Mesothelial cell of epicardium (in vitro differentiated cells): ENCODE measurements at places on chromosomes 6 and 20. TPM values are rescaled to one million over a fixed set of nuclear protein-coding genes. Genes with fewer than 3 reads are reported as not detected.

DNA sequence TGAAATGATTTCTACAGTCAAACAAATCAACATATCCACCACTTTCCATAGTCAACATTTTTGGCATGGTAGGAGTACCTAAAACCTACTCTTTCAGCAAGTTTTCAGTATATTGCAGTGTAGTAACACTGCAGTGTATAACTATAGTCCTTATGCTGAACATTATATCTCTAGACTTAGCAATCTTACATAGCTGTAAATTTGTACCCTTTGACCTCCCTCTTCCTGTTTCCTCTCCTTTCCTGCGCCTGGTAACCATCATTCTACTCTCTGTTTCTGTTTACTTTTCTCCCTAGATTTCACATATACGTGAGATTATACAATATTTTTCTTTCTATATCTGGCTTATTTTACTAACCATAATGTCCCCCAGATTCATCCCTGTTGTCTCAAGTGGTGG, 40.2 kb downstream of the SMAP1 start:
- no peak for DNase-seq

DNA sequence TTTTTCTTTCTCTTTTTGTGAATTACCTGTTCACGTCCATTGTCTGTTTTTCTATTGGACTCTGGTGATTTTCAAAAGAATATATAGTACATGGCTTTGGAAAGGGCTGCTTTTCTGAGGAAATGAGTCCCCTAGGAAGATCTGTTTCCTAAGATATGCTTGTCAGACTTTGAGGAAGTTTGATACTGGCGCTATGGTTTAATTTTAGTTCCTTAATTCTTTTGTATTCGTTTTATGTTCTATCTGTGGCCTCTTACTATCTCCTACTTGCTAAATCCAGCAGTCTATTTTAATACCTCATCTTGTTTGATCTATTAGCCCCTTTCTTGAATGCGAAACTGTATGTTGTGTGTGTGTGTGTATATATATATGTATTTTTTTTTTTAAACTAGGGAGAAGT, 101.9 kb downstream of the LIN28B start:
- DNase-seq: no peak

GRCh38 chr6:91672201-91672600, 1085.3 kb upstream of the MAP3K7 start:
- DNase-seq: no peak

- peak; percentile 63 for DNase-seq
Measured at GRCh38 chr6:119348748-119349360, 707 bp downstream of the MAN1A1 start.

DNA sequence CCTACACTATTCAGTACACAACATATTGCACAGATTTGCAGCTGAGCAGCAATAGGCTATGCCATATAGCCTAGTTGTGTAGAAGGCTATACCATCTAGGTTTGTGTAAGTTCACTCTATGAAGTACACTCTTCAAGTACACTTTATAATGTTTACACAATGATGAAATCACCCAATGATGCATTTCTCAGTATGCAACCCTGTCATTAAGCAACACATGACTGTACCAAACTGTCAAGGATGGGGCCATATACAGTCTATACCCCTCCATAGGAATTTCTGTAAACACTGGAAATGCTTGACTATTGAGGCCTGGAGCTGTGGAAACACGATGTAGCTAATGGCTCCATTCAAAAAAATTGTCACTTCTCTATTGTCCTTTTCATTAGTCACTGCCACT, 535.4 kb downstream of the EPM2A start:
- DNase-seq: no peak

GRCh38 chr6:73139681-73140383, 85.5 kb downstream of the KHDC1L start:
- DNase-seq: no peak

DNA sequence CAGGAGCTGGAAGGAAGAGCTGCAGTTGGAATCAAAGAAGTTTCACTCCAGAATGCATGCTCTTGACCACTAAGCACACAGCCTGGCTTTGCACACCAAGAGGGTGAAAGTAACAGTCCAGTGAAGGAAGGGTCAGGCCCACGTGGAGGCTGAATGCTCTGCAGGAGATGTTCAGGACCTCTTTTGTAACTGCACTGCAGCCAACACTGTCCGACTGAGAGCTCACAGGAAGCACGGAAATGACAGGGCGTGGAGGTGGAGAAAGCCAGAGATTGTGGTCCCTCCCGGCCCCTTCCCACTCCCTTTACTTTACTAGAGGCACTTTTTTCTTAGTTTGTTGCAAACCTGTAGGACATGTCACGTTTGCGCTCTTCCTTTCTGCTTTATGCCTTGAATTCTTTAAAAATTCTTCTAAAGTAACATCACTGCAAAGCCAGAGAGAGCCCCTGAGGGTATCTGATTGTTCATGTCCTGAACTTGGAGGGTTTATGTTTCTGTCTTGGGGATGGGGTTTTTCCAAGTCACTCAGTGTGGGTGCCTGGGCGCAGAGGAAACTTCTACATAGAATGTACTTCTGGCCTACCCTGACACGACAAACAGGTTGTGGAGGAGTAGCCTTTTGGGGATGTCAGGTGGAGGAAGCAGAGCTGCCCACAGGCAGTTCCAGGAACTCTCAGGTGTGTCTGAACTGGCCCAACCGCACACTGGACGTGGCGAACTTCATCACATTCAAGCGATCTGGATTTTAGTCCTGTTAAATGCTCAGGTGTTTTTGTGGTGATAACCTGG, 40.9 kb downstream of the JAG1 start:
- DNase-seq: no peak

GRCh38 chr20:5353624-5354496, 37.1 kb upstream of the PROKR2 start:
- DNase-seq: no peak

GRCh38 chr6:157093536-157093935, 229.8 kb downstream of the TMEM242 start:
- no peak for DNase-seq

GRCh38 chr20:14303651-14304050, 33.8 kb downstream of the FLRT3 start:
- DNase-seq: no peak

DNA sequence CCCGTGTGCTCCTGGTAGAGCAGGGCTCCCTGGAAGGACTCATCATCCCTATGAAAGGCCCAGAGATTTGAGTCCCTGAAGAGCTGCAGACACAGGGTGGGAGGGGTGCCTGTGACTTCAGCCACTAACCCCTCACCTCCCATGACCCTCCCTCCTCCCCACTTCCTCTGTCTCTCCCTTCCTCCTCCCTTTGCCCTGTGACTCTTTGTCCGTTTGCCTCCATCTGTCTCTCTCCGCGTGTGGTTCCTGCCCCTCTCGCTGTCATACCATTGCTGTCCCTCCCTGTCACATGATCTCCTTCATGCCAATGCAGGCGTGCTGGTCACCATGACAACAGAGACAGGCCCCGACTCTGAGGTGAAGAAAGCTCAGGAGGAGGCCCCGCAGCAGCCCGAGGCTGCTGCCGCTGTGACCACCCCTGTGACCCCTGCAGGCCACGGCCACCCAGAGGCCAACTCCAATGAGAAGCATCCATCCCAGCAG, 19.0 kb downstream of the EPB41L1 start:
- peak; percentile 47 for DNase-seq

DNA sequence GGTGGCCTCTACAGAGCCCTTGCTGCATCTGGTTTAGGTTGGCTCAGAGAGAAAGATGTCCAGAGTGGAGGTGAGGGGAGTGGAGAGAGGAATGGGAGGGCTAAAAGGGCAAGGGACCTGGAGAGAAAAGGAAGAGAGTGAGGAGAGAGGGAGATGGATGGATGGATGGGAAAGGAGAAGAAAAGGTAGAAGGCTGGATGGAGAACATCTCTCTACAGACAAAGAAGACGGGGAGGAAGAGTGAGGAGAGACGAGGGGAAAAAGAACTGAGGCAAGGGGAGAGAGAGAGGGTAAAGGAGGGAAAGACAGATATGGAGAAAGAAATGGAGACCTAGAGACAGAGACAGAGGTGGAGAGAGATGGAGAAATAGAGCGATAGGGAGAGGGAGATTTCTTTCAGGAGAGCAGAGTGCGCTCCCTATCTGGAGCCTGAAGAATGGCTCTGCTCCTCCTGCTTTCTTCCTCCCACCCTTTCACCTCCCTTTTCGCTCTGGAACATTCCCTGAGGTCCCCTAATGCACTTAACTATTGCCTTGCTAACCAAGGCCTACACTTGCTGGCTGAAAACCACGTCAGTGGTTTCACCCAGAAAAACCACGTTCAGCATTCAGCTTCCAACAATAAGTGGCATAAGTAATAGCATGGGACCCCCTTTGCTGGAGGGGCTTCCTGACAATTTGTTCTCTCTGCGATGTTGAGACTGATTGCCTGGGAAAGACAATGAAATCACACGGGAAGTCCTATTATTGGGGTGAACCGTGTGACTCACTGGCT, 286.3 kb downstream of the CDH26 start:
- no peak for DNase-seq

GRCh38 chr6:37990762-37991525, 171.4 kb downstream of the ZFAND3 start:
- no peak for DNase-seq

- DNase-seq: no peak
Measured at GRCh38 chr6:161736781-161737292, 463.0 kb upstream of the AGPAT4 start.

GRCh38 chr6:17149571-17149970, 47.7 kb downstream of the STMND1 start:
- DNase-seq: no peak

DNA sequence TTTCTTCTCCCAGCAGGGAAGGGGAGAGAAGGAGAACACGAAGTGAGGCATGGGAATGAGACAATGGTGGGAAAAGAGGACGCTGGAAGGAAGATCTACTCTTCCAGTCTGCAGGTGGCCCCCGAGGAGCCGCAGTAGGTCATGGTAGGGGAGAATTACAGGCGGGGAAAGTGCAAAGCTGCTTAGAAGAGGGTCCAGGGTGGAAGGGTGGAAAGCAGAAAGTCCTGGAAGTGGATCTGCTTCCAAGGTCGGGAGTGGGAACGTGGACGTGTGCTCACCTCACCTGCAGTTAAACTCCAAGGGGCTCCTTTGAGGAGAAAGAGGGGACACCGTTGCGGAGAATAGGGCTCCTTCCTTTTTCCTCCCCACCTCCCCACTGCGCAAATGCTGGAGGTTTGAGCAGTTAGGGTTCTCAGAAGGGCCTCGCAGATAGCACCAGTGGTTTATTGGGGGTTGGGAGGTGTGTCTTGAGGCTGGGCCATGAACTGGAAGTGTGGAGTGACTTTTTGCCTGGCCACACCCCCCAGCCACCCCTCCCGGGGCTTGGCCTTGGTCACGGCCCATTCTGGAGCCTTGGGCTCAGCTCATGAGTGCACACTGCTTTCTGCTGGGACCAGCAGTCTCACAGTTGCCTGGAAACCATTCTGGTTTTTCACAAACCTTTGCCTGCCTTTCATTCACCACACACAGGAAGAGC, 100.4 kb upstream of the MLN start:
- DNase-seq: no peak

DNA sequence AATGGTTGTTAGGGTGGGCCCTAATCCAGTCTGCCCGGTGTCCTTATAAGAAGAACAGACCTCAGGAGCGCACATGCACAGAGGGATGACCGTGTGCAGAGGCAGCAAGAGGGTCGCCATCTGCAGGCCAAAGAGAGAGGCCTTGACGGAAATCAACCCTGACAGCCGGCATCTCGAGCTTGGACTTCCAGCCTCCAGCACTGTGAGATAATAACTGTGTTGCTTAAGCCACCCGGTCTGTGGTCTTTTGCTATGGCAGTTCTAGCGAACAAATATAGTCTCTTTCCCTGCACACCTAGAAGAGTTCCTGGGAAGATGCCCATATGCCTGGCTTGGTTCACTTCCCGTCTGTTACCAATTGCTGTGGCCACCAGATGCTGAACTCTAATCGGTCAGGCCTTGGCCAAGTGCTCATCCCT, 35.3 kb upstream of the PTGIS start:
- no peak for DNase-seq

- no peak for DNase-seq
Measured at GRCh38 chr20:33394718-33395117, 6.6 kb downstream of the CDK5RAP1 start.

DNA sequence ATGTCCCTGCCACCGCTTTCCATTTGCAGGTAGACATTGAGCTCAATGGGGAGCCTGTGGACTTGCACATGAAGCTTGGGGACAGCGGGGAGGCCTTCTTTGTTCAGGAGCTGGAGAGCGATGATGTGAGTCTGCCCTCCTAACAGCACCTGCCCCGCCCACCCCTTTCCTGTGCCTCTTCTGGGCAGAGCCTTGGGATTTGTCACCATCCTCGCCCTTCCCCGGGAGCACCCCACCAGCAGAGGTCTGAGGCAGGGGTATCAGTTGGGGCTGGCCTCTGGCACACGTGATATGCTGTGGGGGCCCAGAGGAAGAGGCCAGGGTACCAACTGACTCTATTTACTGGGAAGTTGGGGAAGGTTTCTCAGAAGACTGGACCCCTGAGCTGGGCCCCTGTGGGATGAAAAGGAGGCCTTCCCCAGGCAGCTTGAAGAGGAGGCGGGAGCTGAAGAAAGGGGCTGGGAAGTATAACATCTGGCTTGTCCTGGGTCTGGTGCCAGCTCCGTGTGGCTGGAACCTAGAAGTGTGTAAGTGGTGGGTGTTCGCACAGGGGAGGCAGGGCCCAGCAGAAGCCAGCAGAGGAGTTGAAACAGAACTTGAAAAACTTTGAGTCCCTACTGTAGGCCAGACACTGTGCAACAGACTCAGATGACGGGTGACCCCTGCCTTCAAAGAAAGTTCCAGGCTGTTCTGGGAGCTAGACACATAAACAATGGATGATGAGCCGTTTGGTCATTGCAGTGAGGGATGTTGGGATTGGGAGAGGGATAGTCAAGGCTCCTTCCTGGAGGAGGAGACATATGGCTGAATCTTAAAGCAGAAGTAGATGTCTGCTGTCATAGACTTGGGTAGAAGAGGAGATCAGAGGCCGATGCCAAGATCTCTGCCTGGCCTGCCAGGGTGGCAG, 7.2 kb downstream of the LPIN3 start:
- DNase-seq: no peak

- DNase-seq: no peak
Measured at GRCh38 chr6:167444602-167445346, 119.9 kb downstream of the TTLL2 start.

Gene ADGRF5
- total RNA-seq: 0.16 to 0.32 TPM in 2 of 3 replicates, not detected in the other

Gene AVP
- total RNA-seq: not detected in 3 replicates

Gene SLC16A10
- 15.0 to 18.0 TPM (median 15.1 TPM) in 3 replicates for total RNA-seq

Gene BPIFB1
- not detected in 3 replicates for total RNA-seq

Gene CCND3
- total RNA-seq: 37.2 to 42.0 TPM (median 39.5 TPM) in 3 replicates

Gene VWA7
- total RNA-seq: 1.5 to 1.8 TPM (median 1.6 TPM) in 3 replicates

Gene MAP1LC3A
- 36.0 to 42.2 TPM (median 37.8 TPM) in 3 replicates for total RNA-seq

Gene OTOR
- not detected in 3 replicates for total RNA-seq

Gene SIRPB2
- total RNA-seq: not detected in 3 replicates

Gene HECA
- 25.9 to 28.5 TPM (median 27.5 TPM) in 3 replicates for total RNA-seq

Gene SLC12A5
- 6.9 to 9.1 TPM (median 7.7 TPM) in 3 replicates for total RNA-seq

Gene C6orf132
- 22.4 to 23.9 TPM (median 22.5 TPM) in 3 replicates for total RNA-seq

Gene FAM217A
- not detected in 3 replicates for total RNA-seq

Gene TRAPPC3L
- total RNA-seq: 1.7 to 2.3 TPM (median 2.1 TPM) in 3 replicates

Gene LY6G6D
- 0.67 to 1.8 TPM (median 0.82 TPM) in 3 replicates for total RNA-seq

Gene TPMT
- 7.8 to 8.2 TPM (median 8.0 TPM) in 3 replicates for total RNA-seq
